ENCODE measurements at places on chromosomes 6 and 20.

GRCh38 chr6:53297004-53297403, 51.7 kb downstream of the ELOVL5 start:
- DNase-seq: no peak

DNA sequence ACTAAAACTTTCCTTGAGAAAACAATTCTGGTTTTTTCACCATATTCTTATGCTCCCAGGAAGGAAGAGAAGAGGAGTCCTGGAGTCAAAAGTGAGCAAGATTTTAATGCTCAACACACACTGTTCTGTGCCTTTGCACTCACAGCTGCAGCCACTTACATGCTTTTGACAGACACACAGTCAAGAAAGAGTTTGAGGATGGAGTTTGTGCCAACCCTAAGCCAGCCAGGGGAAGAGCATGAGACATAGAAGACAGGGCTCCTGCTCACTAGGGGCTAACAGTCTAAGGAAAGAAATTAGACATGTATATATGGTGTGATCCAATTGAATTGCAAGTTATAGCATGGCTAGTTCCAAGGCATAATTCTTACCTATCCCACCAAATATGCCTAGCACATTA, 37.1 kb upstream of the IL17A start:
- no peak for DNase-seq

GRCh38 chr6:89239338-89239737, 22.2 kb upstream of the GABRR1 start:
- peak; percentile 6 for DNase-seq

GRCh38 chr6:73342174-73342573, 11.9 kb downstream of the DPPA5 start:
- DNase-seq: no peak

DNA sequence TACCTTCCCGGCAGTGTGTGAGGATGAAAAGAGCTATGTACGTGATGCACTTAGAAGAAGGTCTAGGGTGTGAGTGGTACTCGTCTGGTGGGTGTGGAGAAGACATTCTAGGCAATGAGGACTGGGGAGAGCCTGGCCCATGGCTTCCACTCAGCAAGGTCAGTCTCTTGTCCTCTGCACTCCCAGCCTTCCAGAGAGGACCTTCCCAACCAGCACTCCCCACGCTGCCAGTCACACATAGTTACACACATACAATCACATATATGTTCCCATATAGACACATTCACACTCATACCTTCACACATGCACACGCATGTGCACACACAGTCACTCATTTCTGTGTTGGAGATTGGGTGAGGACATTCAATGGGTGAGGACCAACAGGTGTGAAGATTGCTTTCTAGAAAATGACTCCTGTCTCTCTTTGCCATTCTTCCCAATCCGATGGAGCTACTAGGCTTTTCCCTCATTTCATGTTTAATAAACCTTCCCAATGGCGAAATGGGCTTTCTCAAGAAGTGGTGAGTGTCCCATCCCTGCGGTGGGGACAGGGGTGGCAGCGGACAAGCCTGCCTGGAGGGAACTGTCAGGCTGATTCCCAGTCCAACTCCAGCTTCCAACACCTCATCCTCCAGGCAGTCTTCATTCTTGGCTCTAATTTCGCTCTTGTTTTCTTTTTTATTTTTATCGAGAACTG, 30.4 kb downstream of the SRSF3 start:
- DNase-seq: no peak

GRCh38 chr6:39189915-39190544, 39.2 kb downstream of the KCNK5 start:
- no peak for DNase-seq

- DNase-seq: no peak
These were observed 20.0 kb downstream of the BRPF3 start for GRCh38 chr6:36216559-36216958.

DNA sequence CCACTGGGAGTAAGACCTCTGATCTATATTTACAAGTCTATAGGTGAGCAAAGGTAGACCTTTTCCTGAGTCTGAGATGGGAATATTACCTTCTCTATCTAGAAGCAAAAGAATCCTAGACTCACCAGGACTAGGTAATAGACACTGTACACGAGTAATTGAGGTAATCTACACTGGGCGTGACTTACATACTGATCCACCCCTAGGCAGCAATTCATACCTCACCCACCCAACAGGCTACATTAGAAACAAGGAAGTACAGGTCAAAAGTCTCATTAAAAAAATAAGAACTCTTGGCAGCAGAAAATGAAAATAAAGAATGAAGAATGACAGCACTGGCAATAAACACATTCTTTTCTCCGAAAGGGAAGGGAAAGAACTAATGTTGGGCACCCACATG, 7.6 kb downstream of the CSNK2A1 start:
- no peak for DNase-seq

- DNase-seq: no peak
These were observed 547.5 kb upstream of the ADGRB3 start for GRCh38 chr6:68087399-68088133.

GRCh38 chr6:149325648-149326236, 8.2 kb downstream of the TAB2 start:
- no peak for DNase-seq

- DNase-seq: no peak
These were observed 58.1 kb upstream of the SNRPB2 start for GRCh38 chr20:16671753-16672152.

- no peak for DNase-seq
These were observed 44.1 kb upstream of the FNDC1 start for GRCh38 chr6:159125014-159125609.

DNA sequence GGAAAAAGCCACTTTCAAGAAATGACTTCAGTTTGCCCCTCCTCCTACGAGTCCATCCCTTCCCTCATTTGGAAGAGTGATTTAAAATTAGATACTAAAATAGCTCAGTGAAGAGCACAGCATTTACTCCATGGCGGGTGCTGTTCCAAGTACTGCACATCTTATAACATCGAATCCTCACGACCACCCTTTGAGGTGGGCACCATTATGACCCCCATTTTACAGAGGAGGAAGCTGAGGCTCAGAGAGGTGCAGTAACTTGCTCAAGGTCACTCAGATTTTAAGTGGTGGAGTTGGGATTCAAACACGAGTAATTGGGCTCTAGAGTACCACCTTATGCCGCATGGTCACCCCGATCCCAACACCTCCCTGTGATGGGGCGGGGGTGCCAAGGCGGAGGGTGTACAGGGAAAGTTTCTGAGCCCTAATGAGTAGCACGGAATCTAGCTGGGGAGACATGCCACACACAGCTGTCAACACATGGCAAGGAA, 25.5 kb downstream of the TTBK1 start:
- DNase-seq: no peak

- no peak for DNase-seq
These were observed 24.4 kb downstream of the QKI start for GRCh38 chr6:163438940-163439335.

- no peak for DNase-seq
These were observed 936 bp upstream of the TMX4 start for GRCh38 chr20:8020314-8021079.

DNA sequence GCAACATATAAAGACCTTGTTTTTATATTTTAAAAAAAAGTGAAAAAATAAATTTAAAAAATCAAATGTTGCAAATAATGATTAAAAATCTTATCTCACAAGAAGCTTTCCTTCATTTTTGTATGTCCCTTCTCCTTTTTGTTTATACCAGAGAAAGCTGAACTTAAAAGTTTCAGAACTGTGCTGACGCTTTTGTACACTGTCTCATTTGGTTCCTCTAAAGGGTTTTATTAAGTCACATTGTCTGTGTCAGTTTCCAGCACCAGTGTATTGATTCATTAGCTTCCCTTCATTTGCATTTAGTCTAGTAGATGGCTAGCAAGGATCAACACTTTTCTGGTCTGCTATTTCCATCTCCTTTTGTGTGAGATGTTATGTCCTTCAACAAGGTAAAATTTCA, 6.7 kb downstream of the PCED1A start:
- DNase-seq: no peak

DNA sequence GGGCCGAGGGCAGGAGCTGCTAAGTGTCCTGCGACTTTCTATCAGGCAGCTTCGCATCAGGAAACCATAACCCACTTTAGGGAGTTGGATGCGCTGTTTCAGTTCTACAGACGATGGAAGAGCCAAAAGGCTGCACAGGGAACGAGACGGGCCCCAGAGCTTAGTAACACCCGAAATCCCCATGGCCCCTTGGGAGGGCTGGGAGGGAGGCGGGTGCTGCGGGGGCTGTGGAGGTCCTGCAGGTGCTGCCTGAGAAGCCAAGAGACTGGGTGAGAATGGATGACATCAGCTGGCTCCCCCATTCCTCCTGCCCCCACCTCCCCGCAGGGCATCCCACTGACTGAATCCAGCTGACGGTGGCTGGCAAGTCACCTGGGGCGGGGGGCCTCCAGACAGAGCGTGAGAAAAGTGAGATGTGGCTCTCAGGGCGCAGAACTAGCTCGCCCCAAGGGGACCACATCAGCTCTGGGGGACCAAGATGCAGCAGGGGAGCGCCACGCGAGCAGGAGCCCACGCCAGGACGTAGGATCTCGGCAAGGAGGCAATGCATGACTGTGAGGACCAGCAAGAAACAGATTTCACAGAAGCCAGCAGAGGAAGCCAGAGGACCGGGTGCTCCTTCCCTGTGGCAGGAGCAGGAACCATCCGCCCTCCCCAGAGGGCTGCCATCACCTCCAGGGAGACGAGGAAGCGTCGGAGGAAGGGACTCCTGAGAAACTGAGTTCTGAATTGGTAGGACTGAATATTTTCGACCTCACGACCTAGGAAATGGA, 36.8 kb downstream of the PNLDC1 start:
- no peak for DNase-seq

GRCh38 chr6:66376001-66376400, 669.0 kb upstream of the EYS start:
- no peak for DNase-seq

- no peak for DNase-seq
These were observed 509.7 kb upstream of the MARCKS start for GRCh38 chr6:113347436-113347835.

- no peak for DNase-seq
These were observed 45.5 kb downstream of the LRFN2 start for GRCh38 chr6:40541556-40542174.

GRCh38 chr20:10922941-10923340, 249.1 kb upstream of the JAG1 start:
- DNase-seq: no peak

DNA sequence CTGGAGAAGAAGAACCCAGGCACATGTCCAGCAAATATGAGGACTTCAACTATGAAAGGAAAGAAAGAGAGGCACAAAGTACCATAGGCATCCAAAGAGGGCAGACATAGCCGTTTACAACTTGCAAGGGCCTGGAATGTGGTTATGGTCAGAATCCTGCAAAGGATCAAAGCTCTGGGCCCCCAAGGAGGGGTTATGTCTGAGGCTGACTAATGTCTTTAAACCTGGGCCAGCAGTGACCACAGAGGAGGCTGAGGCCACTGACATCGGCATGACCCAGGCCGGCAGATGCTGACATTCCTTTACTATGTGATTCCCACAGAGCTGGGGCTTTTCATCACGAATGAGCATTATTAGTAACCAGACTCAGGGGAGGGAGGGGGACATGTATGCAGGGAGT, 861.1 kb downstream of the DHX35 start:
- DNase-seq: no peak

DNA sequence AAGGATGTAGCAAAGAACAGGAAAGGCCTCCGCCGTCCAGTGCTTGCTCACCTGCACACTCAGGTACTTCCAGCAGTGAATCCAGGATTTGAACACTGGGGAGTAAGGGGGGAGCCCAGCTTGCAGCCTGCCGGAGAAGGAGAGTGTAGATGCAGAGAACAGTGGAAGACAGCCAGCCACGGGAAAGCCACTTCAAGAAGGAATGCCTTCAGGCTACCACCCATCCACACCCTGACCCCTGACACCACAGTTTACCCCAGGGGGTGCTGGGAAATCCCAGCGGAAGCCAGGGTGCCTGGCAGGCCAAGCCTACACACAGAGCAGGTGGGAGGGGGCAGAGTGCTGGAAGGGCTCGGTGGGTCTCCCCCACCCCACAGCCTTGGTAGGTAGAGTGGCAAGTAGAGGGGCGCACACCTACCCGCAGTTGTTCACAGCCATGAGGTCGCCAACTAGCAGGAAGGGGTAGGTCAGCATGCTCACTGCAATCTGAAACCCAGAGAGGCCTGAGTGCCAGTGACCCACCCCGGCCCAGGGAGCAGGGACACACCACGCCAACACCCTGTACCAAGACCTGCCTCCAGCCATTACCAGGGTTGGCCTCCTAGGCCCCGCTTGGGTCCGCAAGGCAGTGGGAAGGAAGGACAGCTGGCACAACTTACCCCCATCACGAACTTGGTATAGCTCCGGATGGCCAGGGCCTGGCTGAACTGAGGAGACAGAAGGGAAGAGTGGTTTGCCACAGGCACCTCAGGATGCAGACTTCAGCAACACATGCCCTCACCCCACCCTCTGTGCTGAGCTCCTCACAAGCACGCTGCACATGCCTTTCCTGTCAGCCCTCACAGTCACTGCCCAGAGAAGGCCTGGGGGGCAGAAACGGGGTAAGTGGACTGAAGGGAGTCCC, 15.7 kb downstream of the PI16 start:
- no peak for DNase-seq

DNA sequence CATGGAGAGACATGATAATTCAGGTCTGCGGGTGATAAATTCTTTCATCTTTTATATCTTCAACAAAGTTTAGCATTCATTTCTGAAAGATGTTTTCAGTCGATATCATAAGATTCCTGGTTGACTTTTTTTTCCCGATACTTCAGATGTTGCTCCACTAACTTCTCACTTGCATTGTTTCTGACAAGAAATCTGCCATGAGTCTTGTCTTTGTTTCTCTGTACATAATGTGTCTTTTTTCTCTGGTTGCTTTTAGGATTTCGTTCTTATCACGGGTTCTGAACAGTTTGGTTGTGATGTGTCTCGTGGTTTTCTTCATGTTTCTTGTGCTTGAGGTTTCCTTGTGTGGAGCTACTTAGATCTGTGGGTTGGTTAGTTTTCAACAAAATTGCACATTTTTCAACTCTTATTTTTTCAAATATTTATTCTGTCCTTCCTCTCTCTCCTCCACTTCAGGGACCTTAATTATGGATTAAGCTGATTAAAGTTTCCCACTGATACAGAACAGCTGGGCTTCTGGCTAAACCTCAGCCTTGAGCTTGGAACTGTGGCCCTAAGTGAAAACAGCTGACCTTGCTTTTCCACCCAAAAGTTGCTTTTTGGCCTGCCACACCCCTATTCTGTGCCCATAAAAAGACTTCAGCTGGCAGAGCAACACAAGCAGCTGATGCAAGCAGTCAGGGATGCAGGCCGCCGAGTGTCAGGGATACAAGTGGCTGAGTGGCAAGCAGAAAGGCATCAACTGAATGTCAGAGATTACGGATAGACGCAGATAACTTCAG, 97.9 kb upstream of the SNX9 start:
- no peak for DNase-seq

GRCh38 chr6:109671733-109672132, 19.3 kb downstream of the AK9 start:
- DNase-seq: no peak

- DNase-seq: no peak
These were observed 878 bp downstream of the HLA-C start for GRCh38 chr6:31270788-31271640.

GRCh38 chr6:41197234-41197633, 3.7 kb downstream of the TREML2 start:
- no peak for DNase-seq

All from activated effector memory CD4-positive, alpha-beta T cell treated with Interleukin-2 at 50 U/mL for 16 hours (primary cell).